Body of pancreas (tissue), 4 donors: ENCODE measurements at places on chromosomes 7 and 10.

- no peak for DNase-seq
Measured at GRCh38 chr7:90821961-90822620, 226.0 kb downstream of the CDK14 start.

GRCh38 chr7:3922175-3922635, 621.2 kb downstream of the SDK1 start:
- peak; percentile 44 for DNase-seq

GRCh38 chr10:118939211-118940007, 90.1 kb upstream of the NANOS1 start:
- no peak for DNase-seq

GRCh38 chr10:50447691-50448090, 176.1 kb downstream of the SGMS1 start:
- no peak for DNase-seq

GRCh38 chr7:128206747-128207500, 34.2 kb upstream of the LEP start:
- no peak for DNase-seq

- no peak for DNase-seq
Measured at GRCh38 chr7:3245721-3246120, 55.3 kb upstream of the SDK1 start.

GRCh38 chr10:124008187-124008586, 85.2 kb downstream of the CHST15 start:
- no peak for DNase-seq

GRCh38 chr10:73357166-73357565, 1.5 kb downstream of the CFAP70 start:
- no peak for DNase-seq

DNA sequence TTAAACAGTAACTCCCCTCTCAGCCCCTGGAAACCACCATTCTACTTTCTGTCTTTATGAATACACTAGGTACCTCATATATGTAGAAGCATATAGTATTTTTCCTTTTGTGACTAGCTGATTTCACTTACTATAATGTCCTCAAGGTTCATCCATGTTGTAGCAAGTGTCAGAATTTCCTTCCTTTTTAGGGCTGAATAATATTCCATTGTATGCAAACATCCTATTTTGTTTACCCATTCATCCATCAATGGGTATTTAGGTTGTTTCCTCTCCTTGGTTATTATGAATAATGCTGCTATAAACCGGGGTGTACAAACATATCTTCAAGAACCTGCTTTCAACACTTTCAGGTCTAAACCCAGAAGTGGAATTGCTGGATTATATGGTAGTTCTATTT, 125.3 kb downstream of the SGMS1 start:
- no peak for DNase-seq

DNA sequence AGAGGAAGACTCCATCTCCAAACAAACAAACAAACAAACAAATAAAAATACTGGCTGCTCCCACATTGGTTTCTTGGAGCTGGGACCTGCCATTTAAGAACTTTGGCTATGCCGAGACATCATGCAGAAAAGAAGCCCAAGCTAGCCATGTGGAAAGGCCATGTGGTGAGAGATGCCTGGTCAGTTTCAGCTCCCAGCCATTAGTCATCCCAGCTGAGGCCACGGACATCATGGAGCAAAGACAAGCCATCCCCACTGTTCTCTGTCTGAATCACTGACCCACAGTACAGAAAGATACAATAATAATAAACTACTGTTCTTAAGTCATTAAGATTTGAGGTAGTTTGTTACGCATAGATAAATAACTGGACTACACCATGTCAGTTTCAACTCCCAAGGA, 70.0 kb upstream of the PCBD1 start:
- DNase-seq, result no peak
